ENCODE measurements at places on chromosomes 5 and 9.

DNA sequence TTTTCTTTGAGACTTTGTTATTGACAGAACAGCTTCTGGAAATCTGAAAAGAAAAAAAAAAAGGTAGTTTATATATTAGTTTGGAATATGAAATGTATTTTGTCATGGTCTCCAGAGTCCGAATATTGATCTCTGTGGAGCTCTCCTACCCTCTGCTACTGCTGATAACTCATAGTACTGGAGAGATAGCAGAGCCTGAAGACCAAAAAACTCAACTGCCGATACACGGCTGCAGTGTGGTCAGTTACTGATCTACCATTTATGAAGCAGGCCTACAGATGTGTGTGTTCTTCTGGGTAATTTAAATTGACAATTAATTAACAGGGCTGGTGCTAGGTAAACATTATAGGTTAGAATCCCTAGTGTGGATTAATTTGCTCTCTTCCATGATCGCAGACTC, 3.8 kb upstream of the FAM120A start:
- H3K4me1 ChIP-seq, result peaks cover 14% of the 10 kb centered on the region
- DNase-seq, result no peak
- H3K4me3 ChIP-seq, result no peak overlapping the region
- H3K36me3 ChIP-seq, result peaks cover 31% of the 10 kb centered on the region

DNA sequence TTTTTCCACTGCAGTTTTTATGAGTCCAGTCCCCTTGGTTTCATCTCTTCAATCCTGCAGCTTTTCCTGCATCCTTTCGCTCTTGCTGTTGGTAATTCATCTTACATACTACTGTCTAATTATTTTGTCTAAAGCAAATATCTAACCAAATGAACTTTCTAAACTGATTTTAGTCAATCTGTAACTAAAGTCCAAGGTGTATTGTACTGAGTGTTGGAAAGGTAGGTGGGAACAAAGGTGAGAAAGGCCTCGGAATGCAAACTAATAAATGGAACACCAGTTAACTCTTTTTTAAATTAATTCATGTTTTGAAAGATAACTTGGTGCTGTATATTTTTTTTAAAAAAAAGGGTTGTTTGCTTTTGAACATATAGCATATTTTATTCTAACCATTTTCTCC, 152.7 kb upstream of the CYLC2 start:
- no peak overlapping the region for H3K27ac ChIP-seq
- H3K4me3 ChIP-seq, result no peak overlapping the region
- DNase-seq, result no peak

DNA sequence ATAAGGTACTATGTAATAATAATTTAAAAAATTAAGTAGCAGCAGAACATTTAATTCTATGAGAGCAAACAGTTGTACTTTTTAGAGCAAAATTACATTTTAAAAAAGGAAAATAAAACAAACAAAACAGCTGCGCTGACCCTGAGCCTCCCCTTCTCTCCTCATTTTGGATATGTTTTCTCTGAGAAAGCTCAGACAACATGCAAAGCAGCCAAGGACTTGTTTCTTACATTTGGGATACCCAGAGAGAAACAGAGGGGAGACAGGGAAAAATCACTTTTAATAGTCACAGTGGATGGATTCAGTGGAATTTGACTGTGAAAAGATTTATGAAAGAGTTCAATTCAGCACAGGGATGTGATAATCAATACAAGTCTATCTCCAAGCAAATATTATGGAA, 299.2 kb downstream of the EBF1 start:
- no peak overlapping the region for H3K27ac ChIP-seq
- no peaks in the 10 kb centered on the region for H3K27me3 ChIP-seq
- no peak overlapping the region for H3K4me3 ChIP-seq

- H3K36me3 ChIP-seq, result no peaks in the 10 kb centered on the region
- H3K27me3 ChIP-seq, result no peaks in the 10 kb centered on the region
- no peak for DNase-seq
These were observed 519.3 kb upstream of the PTGER4 start for GRCh38 chr5:40160435-40160834.

DNA sequence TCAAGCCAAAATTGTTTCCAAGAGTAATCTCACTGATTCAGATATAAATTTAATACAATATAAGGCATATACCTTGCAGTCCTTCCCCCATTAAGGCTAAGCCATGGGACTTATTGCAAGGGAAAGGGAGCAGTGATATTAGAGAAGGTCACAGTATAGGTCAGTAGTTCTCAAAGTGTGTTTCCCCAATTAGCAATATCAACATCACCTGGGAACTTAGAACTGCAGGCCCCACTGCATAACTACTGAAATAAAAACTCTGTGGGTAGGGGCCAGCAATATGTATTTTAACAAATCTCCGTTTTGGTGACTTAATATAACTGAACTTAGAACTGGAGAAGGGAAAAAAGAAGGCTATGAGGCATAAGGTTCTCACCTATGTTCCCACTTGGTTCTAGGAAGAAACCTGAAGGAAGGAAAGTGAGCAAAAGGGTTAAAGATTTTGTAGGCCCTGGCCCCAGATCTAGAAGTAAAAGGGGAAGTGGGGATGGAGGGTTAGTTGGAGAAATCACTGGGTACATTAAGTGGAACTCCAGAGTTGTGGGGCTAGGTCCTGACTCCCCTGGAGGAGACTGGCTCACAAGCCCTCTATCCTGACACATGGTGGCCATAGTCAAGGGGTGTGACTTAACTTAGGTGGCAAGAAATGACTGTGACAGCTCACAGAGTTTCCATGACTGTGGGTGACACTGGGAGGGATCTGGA, 40.7 kb downstream of the WDR36 start:
- H3K27ac ChIP-seq, result no peak overlapping the region
- H3K27me3 ChIP-seq, result no peaks in the 10 kb centered on the region
- no peak for DNase-seq
- no peaks in the 10 kb centered on the region for H3K4me1 ChIP-seq

- peaks cover 31% of the 10 kb centered on the region for H3K4me1 ChIP-seq
- H3K36me3 ChIP-seq, result no peaks in the 10 kb centered on the region
- no peak for DNase-seq
- H3K27ac ChIP-seq, result peak overlapping the region; percentile 40
These were observed 6.0 kb upstream of the AQP3 start for GRCh38 chr9:33453286-33453860.

- no peaks in the 10 kb centered on the region for H3K4me1 ChIP-seq
- no peaks in the 10 kb centered on the region for H3K27me3 ChIP-seq
- H3K27ac ChIP-seq, result no peak overlapping the region
- H3K4me3 ChIP-seq, result no peak overlapping the region
These were observed 116.0 kb upstream of the MAN2A1 start for GRCh38 chr5:109573766-109574165.

DNA sequence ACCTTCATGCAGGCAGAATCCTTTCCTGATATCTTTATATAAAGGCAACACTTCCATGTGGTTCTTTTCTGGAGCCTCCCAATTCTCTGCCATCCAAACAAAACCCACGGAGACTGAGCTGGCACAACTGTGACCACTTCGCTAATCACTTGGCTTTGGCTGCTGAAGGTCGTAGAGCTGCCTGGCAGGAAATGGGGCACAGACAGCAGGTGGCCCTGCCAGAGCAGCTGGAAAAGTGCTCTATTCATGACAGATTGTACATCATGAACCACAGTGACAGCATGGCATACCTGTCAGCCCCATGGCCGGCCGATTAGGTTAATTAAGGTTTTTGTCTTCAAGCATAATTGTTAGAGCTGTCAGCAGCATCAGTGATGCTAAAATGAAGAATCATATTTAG, 141.9 kb upstream of the ANKRD55 start:
- DNase-seq, result no peak
- no peak overlapping the region for H3K4me3 ChIP-seq
- H3K4me1 ChIP-seq, result no peaks in the 10 kb centered on the region
- H3K27ac ChIP-seq, result no peak overlapping the region

- peaks cover 15% of the 10 kb centered on the region for H3K27me3 ChIP-seq
- no peak for DNase-seq
- no peaks in the 10 kb centered on the region for H3K4me1 ChIP-seq
- no peaks in the 10 kb centered on the region for H3K36me3 ChIP-seq
- H3K27ac ChIP-seq, result no peak overlapping the region
These were observed 423.0 kb downstream of the DIRAS2 start for GRCh38 chr9:90219548-90220118.

DNA sequence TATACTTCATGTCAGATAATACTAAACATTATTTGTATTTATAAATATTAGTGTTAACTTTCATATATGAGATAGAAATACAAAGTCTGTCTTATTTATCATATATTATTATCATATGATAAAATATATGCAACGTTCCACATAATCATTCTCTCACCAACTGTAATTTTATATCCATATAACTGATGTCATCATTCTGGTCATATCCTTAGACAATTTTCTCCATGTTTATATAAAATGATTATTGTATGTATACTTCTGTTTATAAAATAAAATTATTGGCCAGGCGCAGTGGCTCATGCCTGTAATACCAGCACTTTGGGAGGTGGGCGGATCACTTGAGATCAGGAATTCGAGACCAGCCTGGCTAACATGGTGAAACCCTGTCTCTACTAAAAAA, 2007.1 kb downstream of the EFNA5 start:
- no peaks in the 10 kb centered on the region for H3K4me1 ChIP-seq
- H3K36me3 ChIP-seq, result no peaks in the 10 kb centered on the region
- H3K4me3 ChIP-seq, result no peak overlapping the region
- no peak overlapping the region for H3K27ac ChIP-seq

- no peaks in the 10 kb centered on the region for H3K27me3 ChIP-seq
- H3K4me1 ChIP-seq, result peaks cover 6% of the 10 kb centered on the region
- H3K36me3 ChIP-seq, result peaks cover 60% of the 10 kb centered on the region
- no peak for DNase-seq
- no peak overlapping the region for H3K4me3 ChIP-seq
These were observed 107.6 kb downstream of the PLPP1 start for GRCh38 chr5:55427157-55427556.

- DNase-seq, result no peak
- no peaks in the 10 kb centered on the region for H3K27me3 ChIP-seq
- H3K4me1 ChIP-seq, result no peaks in the 10 kb centered on the region
- H3K27ac ChIP-seq, result no peak overlapping the region
- H3K4me3 ChIP-seq, result no peak overlapping the region
- no peaks in the 10 kb centered on the region for H3K36me3 ChIP-seq
These were observed 384.2 kb upstream of the ZNF462 start for GRCh38 chr9:106478727-106479126.

DNA sequence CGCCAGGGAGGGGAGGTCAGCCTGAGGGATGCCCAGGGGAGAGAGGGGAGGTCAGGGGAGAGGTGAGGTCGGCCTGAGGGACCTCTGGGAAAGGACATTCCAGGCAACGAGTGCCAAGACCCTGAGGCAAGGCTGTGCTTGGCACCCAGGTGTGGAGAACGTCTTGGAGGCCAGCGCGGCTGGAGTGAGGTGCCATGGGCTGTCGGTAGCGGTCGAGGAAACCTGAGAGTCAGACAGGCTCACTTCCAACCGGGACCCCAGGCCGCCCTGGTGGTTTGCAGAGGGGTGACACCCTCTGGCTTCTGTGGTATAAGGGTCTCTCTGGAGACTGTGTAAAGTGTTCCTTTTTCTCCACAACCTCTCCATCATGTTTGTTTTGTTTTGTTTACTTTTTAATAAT, 82.9 kb downstream of the CACNA1B start:
- DNase-seq, result no peak
- H3K4me3 ChIP-seq, result no peak overlapping the region
- H3K4me1 ChIP-seq, result no peaks in the 10 kb centered on the region
- H3K27me3 ChIP-seq, result no peaks in the 10 kb centered on the region
- no peak overlapping the region for H3K27ac ChIP-seq

DNA sequence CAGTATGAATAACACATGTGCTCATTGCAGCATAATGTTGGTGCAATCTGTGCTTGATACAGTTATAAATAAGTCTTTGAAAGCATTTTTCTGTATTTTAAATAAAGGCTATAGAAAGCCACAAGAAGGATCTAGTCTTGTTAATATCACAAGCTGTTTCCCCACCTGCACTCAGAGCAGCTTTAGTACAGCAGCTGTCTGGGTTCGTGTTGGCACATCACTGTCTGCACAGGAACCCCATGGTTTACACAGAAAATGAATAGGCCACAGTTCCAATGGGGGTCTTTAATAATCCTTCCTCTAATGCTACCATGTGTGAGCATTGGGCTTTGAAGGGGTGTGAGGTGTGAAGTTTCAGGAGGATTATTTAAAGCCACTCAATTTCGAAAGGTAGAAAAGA, 2269.7 kb downstream of the MAT2B start:
- DNase-seq, result no peak
- H3K27me3 ChIP-seq, result no peaks in the 10 kb centered on the region
- H3K4me1 ChIP-seq, result no peaks in the 10 kb centered on the region
- no peak overlapping the region for H3K4me3 ChIP-seq
- H3K27ac ChIP-seq, result no peak overlapping the region

GRCh38 chr5:112973036-112973435, 3.6 kb upstream of the DCP2 start:
- no peaks in the 10 kb centered on the region for H3K27me3 ChIP-seq
- H3K27ac ChIP-seq, result no peak overlapping the region
- H3K4me1 ChIP-seq, result peaks cover 23% of the 10 kb centered on the region

DNA sequence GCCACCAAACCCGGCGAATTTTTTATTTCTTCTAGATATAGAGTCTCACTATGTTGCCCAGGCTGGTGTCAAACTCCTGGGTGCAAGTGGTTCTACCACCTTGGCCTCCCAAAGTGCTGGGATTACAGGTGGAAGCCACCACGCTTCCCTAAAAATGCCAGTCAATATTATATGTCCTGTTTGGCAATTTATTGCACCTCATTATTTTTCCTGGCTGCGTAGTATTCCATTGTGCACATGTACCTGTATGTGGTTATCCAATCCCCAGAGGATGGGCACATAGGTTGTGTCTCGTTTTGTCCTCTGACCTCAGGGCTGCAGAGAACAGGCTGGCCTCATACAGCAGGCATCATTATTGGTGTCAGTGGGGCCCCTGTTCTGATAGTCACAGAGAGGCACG, 181.7 kb downstream of the C9orf50 start:
- H3K36me3 ChIP-seq, result no peaks in the 10 kb centered on the region
- DNase-seq, result no peak
- no peak overlapping the region for H3K27ac ChIP-seq
- peaks cover 33% of the 10 kb centered on the region for H3K4me1 ChIP-seq

DNA sequence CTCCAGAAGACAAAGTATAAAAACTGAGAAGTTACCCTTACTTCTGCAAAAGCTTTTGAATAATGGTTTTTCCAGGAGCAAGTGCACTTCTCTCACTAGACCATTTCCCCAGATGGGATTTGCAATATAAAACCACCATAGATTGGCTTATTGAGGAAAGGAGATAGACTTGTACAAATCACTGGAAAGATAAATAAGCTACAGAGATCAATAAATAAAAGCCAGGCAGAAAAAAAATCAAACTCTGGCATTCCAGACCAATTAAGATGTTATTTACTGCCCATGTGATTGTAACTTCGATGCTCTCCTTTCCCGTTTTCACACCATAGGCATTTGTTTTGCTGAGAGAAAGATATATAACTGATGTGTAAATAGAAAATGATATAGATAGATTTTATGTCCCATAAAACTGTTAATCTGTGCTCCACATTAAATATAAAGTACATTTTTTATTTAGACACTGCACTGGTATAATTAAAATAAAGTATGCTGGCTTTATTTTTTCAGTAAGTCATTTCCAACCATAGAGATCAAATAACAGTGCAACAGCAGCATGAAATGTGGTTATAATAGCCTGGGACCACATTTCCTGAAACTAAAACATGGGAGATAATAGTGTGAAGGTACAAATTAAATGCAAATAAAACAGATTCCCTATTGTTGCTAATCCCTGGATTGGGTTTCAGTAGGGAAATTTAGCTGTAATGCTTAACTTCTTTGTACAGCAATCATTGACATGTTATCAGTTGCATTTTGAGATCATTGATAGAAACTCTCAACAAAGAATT, 177.7 kb downstream of the NR2F1-AS1 start:
- H3K4me1 ChIP-seq, result no peaks in the 10 kb centered on the region
- no peak for DNase-seq
- H3K4me3 ChIP-seq, result no peak overlapping the region
- no peak overlapping the region for H3K27ac ChIP-seq
- H3K27me3 ChIP-seq, result no peaks in the 10 kb centered on the region

GRCh38 chr5:107875833-107876232, 205.1 kb upstream of the EFNA5 start:
- no peaks in the 10 kb centered on the region for H3K36me3 ChIP-seq
- DNase-seq, result no peak
- H3K27ac ChIP-seq, result peak overlapping the region; percentile 57
- H3K27me3 ChIP-seq, result no peaks in the 10 kb centered on the region
